ENCODE measurements at places on chromosomes 1 and 21.

- no peak for DNase-seq
These were observed 126.9 kb upstream of the TMPRSS2 start for GRCh38 chr21:41634858-41635257.

DNA sequence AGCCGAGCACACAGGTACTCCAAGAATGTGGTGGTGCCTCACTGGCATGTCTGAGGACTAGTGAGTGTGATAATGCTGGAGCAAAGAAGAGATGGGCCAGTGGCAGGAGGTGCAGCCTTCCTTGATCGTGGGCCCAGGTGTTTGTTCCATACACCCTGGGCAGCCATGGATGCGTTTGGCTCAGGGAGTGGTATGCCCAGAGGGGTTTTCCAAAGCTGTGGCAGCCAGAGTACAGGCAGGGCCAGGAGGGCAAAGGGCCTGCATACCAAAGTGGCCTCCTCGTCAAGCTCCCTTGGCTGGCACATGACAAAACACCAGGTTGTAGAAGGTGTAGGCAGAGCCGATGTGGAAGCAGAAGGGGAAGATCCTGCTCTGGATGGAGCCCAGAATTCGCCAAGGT is 19.0 kb downstream of the PARS2 start:
- DNase-seq: no peak

DNA sequence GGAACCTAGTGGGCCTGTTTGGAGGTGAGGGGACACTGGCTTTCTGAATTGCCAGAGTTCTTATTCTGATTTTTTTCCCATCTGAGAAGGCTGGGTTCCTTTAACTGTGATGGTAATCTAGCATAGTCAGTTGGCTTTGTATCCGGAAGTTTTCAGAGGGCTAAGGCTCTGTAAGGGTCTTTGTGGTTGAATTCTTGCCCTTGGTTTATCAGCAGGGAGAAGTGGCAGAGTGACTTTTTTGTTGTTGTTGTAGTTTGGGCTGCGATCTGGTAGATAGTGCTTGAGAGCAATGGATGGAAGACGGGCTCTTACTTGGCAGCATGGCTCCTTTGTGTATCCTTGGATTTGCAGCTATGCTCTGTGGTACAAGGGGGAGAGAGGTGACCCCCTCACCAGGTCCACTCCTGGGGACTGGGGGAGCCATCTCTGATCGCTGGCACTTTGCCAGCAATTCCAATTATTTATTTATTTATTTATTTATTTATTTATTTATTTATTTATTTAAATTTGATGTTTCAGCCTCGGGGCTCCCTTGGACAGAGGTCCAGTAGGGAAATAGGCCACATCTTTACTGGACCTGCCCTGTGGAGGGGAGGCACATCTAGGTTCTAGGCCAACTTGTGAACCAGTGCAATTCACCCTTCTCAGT is 18.5 kb downstream of the TCP10L start:
- DNase-seq: no peak

GRCh38 chr1:54273092-54273794 is 73.3 kb downstream of the MRPL37 start:
- peak; percentile 22 for DNase-seq

- DNase-seq: no peak
These were observed 98.2 kb upstream of the C1orf87 start for GRCh38 chr1:60171801-60172200.

Data from activated naive CD4-positive, alpha-beta T cell treated with anti-CD3 and anti-CD28 coated beads for 36 hours (primary cell).